ENCODE measurements at places on chromosomes 5 and 9.
A peak's percentile ranks its signal among the peaks of the same experiment; 100 is the strongest.

GRCh38 chr9:69377291-69377690 is 52.3 kb downstream of the ENTREP1 start:
- DNase-seq, result no peak

GRCh38 chr9:89379031-89379430 is 60.7 kb downstream of the SECISBP2 start:
- no peak for DNase-seq

GRCh38 chr5:139422307-139422893 is 16.9 kb downstream of the DNAJC18 start:
- DNase-seq, result peak; percentile 83

DNA sequence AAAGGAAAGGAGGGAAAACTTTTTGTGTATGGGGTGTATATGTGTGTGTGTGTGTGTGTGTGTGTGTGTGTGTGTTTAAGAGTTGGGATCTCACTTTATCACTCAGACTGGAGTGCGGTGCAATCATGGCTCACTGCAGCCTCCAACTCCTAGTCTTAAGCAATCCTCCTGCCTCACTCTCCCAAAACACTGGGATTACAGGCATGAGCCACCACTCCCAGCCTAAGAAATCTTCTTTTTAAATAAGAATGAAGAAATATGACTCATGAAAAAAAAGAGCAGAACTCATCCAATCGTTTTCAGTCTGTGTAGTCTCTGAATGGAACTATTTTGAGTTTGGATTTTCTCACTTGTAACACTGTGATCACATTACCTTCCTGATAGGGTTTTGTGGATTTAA is 601.5 kb downstream of the ACTL7B start:
- DNase-seq, result peak; percentile 72

DNA sequence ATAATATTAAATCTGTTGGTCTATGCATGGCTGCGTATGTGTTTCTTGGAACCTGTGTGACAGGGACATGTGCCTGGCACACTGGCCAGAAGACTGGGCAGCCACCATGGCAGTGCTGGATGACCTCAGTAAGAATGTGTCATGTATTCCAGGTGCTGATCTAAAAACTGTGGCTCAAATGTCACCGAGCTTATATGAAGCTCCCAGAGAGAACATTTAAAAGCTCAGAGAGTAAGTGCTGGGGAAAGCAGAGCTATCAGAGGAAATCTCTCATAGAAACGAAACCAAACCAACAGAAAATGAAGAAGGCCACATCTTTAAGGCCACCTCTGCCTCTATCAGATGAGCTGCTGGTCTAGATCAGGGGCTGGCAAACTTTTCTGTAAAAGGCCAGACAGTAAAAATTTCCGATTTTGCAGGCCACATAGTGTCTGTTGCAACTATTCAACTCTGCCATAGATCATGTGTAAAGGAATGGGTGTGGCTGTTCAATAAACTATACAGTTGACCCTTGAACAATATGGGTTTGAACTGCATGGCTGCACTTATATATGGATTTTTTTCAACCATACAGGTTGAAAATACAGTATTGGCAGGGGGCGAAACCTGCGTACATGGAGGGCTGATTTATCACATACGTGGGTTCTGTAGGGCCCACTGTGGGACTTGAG is 31.8 kb downstream of the TSTD2 start:
- no peak for DNase-seq

DNA sequence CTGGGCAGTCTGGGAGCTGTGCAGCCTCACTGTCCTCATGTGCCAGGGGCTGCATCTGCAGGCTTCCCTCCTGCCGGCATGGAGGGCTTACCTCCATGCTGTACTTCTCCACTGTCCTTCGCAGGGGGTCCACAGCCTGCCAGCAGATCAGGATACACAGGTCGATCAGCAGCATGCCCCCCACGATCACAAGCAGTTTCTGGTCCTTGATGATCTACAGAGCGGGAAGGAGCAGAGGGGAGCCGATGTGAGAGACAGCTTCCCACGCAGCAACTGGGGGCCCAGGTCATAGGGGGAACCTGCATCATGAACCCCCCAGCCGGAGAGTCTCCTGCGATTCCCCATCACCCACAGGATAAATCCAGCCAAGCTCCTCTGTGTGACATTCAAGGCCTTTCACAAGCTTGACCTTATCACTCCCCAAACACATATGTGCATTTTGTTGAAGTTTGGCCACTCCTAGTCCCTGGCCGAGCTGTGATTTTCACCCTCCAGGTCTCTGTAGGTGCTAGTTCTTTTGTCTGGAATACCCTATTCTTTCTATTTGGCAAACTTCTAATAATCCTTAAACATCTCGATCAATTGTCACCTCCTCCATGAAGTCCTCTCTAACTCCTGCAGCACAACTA is 107.3 kb upstream of the TBC1D2 start:
- no peak for DNase-seq
